GM23338 (cell line): ENCODE measurements at places on chromosomes 7 and 10.

- H3K36me3 ChIP-seq: no peaks in the 10 kb centered on the region
- DNase-seq: no peak
- H3K4me1 ChIP-seq: no peaks in the 10 kb centered on the region
- no peaks in the 10 kb centered on the region for H3K27me3 ChIP-seq
- no peak overlapping the region for H3K27ac ChIP-seq
These were observed 154.7 kb downstream of the PON1 start for GRCh38 chr7:95169678-95170077.

- no peak for DNase-seq
- no peak overlapping the region for H3K27ac ChIP-seq
- no peaks in the 10 kb centered on the region for H3K36me3 ChIP-seq
- H3K4me3 ChIP-seq: no peak overlapping the region
- peaks cover 14% of the 10 kb centered on the region for H3K4me1 ChIP-seq
These were observed 165.2 kb upstream of the AUTS2 start for GRCh38 chr7:69433081-69433480.

DNA sequence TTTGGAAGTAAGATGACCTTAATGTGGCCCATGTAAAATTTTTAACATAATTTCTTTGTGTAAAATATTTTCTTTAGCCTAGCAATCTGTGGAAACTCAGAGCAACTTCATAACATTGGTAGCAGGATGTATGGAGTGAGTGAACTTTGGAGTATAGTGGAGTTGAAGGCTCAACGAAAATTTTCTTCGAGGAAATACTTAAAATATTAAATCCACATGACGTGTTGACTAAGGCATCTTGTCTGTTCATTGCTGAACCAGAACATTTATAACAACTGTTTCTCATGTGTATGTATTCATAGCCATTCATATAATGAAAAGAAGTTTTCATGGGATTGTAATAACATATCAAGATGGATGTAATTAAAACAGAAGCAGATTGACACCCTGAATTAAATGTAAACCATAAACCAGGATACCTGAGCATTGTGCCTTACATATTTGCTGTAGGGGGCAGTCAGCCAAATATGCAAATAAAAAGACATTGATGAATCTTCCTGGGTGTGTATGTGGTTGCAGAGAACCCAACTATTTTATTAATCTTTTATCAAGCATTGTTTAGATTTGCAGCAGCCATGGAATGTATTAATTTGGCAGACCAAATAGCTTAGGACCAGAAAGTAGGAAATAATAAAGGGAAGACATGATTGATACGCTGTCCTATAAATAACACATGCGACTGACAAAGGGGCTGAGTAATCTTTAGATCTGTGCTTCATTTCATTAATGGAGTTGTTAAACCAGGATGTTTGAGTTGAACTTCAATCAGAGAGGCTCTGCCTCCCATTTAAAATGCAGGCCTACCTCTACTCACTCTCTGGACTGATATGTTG lies 11.5 kb downstream of the AUTS2 start:
- no peak overlapping the region for H3K27ac ChIP-seq
- H3K27me3 ChIP-seq: peaks cover 99% of the 10 kb centered on the region
- no peaks in the 10 kb centered on the region for H3K36me3 ChIP-seq
- no peak for DNase-seq

DNA sequence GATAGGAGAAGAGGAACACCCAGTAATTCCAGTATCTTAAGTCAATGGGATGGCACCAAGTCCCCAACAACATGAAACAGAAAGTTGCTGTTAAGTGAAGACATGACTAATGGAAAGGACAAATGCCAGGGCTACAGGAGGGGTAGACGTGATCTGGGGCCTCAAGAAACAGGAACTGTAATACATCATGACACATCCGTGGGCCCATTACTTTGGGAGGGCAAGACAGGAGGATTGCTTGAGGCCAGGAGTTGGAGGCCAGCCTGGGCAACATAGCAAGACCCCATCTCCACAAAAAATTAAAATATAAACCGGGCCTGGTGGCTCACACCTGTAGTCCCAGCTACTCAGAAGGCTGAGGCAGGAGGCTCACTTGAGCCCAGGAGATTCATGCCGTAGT lies 408.6 kb upstream of the PRKCQ start:
- DNase-seq: no peak
- H3K4me1 ChIP-seq: peaks cover 8% of the 10 kb centered on the region; the same call in 1 of the 2 replicates
- no peak overlapping the region for H3K27ac ChIP-seq
- H3K27me3 ChIP-seq: no peaks in the 10 kb centered on the region
- no peaks in the 10 kb centered on the region for H3K36me3 ChIP-seq

GRCh38 chr7:115888981-115889668 lies 141.4 kb downstream of the TFEC start:
- no peak overlapping the region for H3K27ac ChIP-seq
- no peak for DNase-seq
- H3K36me3 ChIP-seq: no peaks in the 10 kb centered on the region
- H3K27me3 ChIP-seq: no peaks in the 10 kb centered on the region
- no peaks in the 10 kb centered on the region for H3K4me1 ChIP-seq

GRCh38 chr7:117045927-117046710 lies 92.8 kb downstream of the ST7 start:
- no peaks in the 10 kb centered on the region for H3K27me3 ChIP-seq
- DNase-seq: no peak

DNA sequence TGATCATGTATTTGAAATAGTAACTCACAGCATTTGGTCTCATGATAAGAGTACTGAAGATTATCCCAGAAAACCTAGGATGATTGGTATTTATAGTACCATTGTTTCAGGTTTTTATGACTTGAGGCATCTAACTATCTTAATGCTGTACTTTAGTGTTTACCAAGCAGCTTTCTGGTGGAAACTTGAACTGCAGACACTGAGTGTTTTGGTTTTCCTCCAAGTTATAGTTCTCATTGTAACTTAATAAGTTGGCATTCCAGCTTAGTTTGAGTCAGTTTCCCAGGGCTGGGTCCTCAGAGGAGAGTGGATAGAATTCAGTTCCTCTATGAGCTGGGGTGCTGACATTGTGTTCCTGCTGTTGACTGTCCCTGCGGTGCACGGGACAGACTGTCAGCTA lies 50.4 kb downstream of the SEC23IP start:
- H3K36me3 ChIP-seq: peaks cover 27% of the 10 kb centered on the region
- H3K27ac ChIP-seq: no peak overlapping the region
- no peak for DNase-seq
- no peaks in the 10 kb centered on the region for H3K4me1 ChIP-seq

- H3K4me3 ChIP-seq: no peak overlapping the region
- no peaks in the 10 kb centered on the region for H3K27me3 ChIP-seq
These were observed 25.8 kb upstream of the SFMBT2 start for GRCh38 chr10:7436490-7437100.

DNA sequence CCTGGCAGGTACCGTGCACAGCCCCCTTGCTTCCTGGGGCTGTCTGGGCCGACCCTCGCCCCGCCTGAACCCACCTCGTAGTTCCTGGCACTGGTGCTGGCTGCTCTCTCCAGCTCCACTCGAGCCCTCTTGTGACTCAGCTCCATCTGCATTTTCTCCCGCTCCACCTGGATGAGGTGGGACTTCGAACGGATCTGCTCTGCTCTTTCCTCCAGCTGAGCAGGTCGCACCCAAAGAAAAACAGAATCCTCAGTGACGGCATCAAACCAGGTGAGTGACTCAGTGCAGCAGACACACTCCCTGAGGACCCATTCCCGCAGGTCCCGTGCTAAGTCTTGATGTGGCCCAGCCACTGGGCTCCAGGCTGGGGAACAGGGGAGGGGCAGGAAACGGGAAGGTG lies 7.4 kb downstream of the MAD1L1 start:
- H3K27ac ChIP-seq: no peak overlapping the region
- H3K4me1 ChIP-seq: no peaks in the 10 kb centered on the region
- peaks cover 8% of the 10 kb centered on the region; the same call in 1 of the 2 replicates for H3K36me3 ChIP-seq

- H3K4me3 ChIP-seq: no peak overlapping the region
- no peaks in the 10 kb centered on the region for H3K36me3 ChIP-seq
- no peak overlapping the region for H3K27ac ChIP-seq
- peaks cover 9% of the 10 kb centered on the region for H3K4me1 ChIP-seq
- H3K27me3 ChIP-seq: no peaks in the 10 kb centered on the region
These were observed 9.6 kb downstream of the CFTR start for GRCh38 chr7:117489430-117489829.

DNA sequence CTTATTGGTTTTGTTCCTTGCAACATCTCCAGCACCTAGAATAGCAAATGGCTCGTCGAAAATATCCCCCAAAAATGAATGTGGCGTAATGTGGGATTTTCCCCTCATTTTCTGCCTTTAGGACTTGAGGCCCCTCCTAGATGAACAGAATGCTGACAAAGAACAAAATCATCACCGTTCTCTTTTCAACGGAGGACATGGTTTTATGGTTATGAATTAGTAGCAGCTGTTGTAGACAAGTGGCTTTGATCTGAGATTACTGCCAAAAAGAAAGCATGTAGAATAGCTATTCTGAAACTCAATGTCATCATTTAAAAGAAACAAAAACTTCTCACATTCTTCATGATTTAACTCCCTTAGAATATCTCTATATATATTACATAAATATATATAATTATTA lies 17.2 kb upstream of the CALN1 start:
- no peaks in the 10 kb centered on the region for H3K27me3 ChIP-seq
- H3K4me1 ChIP-seq: no peaks in the 10 kb centered on the region
- H3K36me3 ChIP-seq: no peaks in the 10 kb centered on the region
- DNase-seq: no peak
- H3K27ac ChIP-seq: no peak overlapping the region
